ENCODE measurements at places on chromosomes 3 and 15.

GRCh38 chr15:81923561-81924350 is 122.1 kb downstream of the MEX3B start:
- no peak for DNase-seq

DNA sequence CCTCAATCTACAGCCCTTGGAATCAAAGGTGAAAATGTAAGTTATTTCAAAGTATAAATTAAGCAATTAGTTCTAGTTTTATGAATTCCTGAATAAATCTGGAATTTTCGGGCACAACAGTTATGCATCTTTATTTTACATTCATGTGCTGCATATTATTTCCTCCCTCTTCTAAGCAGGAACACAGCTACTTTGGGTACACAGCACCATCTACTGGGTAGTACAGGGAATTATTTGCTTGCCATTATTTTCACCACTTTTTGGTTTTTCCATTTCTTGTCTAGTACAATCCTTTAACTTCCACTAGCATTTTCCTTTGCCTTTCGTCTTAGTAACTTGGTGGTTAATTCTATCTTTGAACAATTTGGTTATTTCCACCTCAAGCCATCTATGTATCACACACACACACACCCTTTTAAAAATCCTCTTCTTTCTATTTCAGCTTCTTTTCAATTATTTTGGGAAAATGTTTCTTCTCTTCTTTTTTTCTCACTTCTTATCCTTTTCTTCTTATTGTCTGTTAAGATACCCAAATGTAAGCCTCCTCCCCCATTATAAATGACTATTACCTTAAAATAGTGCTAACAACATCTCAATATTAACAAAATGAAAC is 451.0 kb downstream of the MFSD1 start:
- no peak for DNase-seq

DNA sequence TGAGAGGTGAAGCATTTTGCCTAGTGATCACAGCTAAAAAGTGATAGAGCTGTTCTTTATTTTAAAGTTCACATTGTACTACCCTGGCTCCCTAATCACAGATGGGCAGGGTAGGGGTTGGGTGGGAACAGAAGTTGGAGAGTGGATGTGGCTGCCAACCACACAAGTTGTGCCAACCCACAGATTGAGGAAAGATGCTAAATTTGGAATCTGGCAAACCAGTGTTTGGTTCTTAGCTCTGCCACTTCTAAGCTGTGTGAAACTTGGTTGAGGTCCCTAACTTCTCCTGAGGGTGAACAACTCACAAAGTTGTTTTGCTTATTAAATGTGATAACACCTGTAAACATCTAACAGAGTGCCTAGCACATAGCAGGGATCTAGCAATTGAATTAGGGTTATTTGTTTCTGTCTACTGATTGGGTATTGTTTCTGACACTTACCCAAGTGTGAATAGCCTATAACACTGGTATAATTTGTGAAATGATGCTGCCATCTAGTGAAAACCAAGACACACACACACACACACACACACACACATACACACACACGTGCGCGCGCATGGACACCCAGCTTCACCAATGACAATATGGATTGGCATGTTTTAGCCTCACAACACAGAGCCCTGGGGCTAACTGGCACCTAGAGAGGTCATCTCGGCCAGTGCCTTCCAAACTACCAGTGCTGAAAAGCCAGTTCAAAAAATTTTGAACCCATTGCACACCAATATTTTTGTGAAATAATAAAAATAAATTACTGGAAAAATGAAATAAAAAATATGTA is 25.3 kb downstream of the ADGRG7 start:
- no peak for DNase-seq

- DNase-seq, result peak; percentile 33
These were observed 44.3 kb downstream of the RAB6B start for GRCh38 chr3:133851266-133851906.
